ENCODE measurements at places on chromosomes 11 and 22.

DNA sequence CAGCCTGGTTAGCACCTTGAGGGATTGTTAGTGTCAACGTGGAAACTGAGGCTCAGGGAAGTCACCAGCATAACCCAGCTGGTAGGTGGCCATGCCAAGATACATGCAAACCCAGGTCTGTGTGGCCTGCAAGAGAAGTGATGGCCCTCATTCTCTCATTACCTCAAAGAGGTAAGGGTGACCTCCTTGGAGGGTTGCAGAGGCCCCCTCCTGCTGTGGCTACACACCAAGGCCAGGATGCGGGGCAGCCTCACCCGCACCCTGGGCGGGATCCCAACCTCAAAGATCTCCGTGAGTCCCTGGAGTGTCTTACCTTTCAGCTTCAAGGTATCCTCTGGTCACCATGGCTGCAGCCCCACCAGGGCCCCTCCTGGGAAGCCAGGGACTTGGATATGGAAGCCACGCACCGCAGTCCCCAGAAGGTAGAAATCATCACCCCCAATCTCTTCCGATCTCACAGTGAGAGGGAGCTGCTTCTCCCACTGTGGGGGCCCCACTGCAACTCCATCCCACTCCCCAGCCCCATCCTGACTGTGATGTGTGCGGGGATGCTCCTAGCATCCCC is 95.4 kb downstream of the MORC2 start:
- DNase-seq, result no peak

GRCh38 chr11:8776209-8776608 is 93.6 kb downstream of the RPL27A start:
- no peak for DNase-seq

DNA sequence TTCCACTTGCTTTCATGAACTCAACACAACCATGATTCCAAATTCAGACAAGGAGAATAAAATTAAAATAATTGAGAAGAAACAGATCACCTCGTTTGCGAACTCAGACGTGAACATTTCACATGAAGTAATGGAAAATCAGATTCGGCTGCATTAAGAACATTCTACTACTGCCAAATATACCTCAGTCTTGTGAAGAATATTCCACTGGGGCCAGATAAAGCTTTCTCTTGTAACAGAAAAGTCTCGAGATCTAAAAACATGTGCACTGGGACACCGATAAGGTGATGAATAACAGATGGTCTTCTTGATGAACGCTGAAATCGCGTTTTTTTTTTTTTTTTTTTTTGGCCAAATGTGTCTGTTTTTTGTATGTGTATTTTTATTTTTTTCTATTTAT is 761.1 kb downstream of the BRD1 start:
- DNase-seq, result no peak

DNA sequence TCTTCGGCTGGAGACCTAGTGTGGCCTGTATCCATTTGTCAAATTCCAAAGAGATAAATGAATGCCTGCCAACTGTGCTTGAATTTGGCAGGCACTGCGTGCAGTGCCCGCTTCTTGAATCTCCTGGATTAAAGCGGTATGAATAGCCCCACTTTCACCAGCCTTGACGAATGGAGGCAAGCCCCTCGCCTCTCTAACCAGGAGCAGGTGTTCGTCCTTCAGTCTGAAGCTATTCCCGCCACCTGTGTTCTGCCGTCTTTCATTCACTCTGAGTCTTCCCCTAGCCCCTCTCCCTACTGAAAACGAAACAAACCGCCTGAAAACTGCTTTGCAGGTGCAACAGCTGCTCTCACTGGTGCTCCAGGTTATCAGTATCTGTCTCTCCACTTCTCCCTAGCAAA is 11.2 kb downstream of the NLRP14 start:
- no peak for DNase-seq

DNA sequence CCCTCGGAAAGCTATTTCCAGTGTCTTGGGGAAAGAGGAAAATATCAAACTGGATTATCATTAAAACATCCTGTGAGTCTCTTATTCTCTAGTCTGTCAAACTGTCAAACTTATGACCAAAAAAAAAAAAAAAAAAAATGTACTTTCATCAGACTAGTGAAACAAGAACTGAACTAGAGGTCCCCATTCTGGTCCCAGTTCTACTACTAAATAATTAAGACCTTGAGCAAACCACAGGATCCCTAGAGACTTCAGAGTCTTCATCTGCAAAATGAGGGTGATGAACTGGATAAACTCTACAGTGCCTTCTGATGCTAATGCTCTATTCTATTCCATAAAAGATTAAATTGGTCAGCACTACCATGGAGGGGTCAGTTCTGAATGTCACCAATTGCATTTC is 105.8 kb downstream of the SERGEF start:
- DNase-seq, result no peak

GRCh38 chr22:29116397-29117123 is 43.7 kb downstream of the KREMEN1 start:
- no peak for DNase-seq

DNA sequence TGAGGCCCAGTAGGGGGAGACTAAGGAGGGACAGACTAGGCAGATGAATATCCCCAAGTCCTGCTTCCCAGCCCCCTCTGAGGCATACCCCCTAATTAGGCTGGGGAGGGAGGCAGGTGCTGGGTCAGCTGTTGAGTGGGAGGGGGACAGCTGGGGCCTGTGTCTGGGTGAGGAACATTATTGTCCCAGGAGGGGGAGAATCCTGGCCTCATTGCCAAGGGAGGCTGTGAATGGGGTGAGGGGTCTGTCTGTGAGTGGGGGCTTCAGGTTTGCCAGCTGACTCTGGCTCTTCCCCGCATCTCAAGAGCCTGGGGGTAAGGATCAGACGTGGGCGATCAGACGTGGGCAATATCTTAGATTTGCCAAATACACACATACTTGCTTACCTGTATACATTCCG is 2.1 kb downstream of the INPPL1 start:
- no peak for DNase-seq

DNA sequence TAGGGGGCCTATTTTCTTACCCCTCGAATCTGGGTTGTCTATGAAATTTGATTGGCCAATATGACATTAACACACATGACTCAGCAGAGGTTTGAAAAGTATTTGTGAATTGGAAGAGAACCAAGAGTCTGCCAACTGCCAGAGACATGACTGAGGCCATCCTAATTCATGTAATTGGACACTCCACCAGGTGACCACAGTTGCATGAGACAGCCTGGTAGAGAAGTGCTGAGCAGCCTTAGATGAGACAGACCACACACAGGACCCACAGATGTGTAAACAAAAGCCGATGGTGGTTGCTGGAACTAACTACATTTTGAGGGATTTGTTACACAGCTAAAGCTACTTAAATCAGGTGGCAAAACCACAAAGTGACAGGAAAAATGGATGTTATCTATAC is 855 bp upstream of the MS4A5 start:
- DNase-seq, result no peak

DNA sequence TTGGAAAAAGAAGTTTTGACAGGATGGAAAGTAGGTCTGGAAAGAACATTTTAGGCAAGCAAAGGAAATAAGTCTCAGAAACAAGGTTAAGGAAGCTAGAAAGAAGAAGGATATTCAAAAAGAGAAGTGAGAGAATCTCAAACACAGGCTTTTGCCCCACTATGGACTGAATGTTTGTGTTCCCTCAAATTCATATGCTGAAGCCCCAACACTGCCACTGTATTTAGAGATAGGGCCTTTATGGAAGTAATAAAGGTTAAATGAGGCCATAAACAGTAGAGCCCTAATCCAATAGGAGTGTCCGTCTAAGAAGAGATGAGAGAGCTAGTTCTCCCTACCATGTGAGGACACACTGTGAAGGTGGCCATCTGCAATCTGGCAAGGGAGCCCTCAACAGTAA is 20.6 kb upstream of the RPS13 start:
- no peak for DNase-seq

GRCh38 chr11:94922321-94923003 is 50.9 kb downstream of the CWC15 start:
- no peak for DNase-seq

- no peak for DNase-seq
Observed at GRCh38 chr22:23060612-23061400, 9.5 kb upstream of the GNAZ start.

GRCh38 chr22:24541681-24542515 is 13.0 kb downstream of the GUCD1 start:
- DNase-seq, result no peak

- DNase-seq, result no peak
Observed at GRCh38 chr11:90343673-90344072, 120.8 kb upstream of the CHORDC1 start.

- DNase-seq, result no peak
Observed at GRCh38 chr11:66973956-66974580, 1.0 kb upstream of the C11orf86 start.

DNA sequence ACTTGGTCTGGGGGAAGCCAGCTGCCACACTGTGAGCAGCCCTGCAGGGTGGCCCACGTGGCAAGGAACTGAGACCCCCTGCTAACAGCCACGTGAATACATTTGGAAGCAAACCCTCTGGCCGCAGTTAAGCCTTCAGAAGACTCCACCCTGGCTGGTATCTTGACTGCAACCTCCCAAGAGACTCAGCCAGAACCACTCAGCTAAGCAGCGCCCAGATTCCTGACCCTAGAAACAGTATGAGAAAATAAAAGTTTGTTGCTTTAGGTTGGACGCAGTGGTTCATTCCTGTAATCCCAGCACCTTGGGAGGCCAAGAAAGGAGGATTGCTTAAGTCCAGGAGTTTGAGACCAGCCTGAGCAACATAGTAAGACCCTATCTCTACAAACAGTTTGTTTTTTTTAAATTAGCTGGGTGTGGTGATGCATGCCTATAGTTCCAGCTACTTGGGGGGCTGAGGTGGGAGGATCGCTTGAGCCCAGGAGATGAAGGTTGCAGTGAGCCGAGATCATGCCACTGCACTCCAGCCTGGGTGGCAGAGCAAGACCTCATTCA is 8.7 kb downstream of the ZMAT5 start:
- DNase-seq, result no peak

- no peak for DNase-seq
Observed at GRCh38 chr11:31641477-31642062, 132.0 kb downstream of the ELP4 start.

DNA sequence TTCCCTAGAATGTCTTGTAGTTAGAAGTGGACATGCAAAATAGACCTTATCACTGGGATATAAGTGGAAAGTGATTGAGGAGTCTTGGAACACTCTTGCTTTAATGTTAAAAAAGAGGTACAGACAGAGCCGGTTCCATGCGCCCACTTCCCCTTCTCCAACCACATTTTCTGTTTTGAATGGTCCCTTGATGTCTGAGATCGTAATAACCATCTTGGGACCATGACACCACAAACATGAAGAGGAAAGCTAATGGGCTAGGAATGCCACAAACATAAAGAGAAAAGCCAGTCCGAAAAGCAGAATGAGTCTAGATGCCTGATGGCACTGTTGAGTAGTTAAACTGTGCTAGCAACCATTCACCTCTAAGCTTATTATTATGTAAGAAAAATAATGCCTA is 54.8 kb upstream of the SPON1 start:
- DNase-seq, result no peak

GRCh38 chr22:17063411-17064106 is 21.2 kb upstream of the IL17RA start:
- no peak for DNase-seq

GRCh38 chr11:70716986-70717775 is 318.9 kb downstream of the CTTN start:
- no peak for DNase-seq

DNA sequence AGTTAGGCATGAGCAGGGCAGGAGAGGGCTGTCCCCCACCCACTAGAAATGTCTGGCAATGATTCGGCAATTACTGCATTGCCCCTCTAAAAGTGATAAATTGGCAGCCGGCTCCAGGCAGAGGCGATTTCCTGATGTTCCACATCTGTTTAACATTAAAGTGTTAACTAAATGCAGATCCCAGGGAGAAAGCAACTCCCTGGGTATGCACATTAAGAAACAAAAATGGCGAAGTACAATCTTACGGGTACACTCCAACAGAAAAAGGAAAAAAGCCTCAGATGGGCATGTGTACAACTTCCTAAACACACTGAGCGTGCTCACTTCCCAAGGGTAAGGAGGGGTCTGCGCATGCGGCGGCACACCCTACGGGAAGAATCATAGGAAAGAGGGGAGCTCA is 314.4 kb downstream of the CASP12 start:
- no peak for DNase-seq

DNA sequence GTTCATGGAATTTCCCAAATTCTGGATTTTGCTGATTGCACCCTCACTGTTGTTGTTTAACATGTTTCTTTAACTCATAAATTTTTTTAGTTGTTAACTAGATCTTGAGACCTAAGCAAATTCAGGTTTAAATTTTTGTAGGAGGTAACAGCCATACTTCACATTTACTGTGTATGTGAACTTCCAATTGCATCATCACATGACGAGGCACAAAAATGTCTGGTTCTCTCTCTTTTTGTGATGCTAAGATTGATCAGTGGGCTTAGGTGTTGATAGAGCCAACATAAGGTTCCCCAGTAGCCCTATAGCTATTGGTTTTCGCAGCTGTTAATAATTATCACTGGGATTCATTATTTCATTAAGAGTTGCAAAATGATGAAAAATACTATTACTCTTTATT is 277.5 kb downstream of the TMEM135 start:
- no peak for DNase-seq

GRCh38 chr11:1567052-1567720 is 4.9 kb downstream of the DUSP8 start:
- no peak for DNase-seq
